Trophoblast cell (in vitro differentiated cells and primary cell): ENCODE measurements at places on chromosomes 3 and 15.
A peak's percentile ranks its signal among the peaks of the same experiment; 100 is the strongest.

DNA sequence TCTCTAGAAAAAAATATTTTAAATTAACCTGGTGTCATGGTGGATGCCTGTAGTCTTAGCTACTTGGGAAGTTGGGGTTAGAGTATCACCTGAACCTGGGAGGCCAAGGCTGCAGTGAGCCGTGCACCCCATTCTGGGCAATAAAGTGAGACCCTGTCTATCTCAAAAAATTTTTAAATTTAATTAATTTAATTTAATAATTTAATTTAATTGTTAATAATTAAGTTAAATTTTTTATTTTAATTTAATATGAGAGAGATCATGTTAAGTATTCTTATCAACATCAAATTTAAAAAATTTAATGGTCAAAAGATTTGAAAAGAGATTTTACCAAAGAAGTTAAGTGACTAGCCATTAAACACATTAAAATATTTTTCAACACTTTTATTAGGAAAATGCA, 40.8 kb upstream of the FOXB1 start:
- no peak for DNase-seq

DNA sequence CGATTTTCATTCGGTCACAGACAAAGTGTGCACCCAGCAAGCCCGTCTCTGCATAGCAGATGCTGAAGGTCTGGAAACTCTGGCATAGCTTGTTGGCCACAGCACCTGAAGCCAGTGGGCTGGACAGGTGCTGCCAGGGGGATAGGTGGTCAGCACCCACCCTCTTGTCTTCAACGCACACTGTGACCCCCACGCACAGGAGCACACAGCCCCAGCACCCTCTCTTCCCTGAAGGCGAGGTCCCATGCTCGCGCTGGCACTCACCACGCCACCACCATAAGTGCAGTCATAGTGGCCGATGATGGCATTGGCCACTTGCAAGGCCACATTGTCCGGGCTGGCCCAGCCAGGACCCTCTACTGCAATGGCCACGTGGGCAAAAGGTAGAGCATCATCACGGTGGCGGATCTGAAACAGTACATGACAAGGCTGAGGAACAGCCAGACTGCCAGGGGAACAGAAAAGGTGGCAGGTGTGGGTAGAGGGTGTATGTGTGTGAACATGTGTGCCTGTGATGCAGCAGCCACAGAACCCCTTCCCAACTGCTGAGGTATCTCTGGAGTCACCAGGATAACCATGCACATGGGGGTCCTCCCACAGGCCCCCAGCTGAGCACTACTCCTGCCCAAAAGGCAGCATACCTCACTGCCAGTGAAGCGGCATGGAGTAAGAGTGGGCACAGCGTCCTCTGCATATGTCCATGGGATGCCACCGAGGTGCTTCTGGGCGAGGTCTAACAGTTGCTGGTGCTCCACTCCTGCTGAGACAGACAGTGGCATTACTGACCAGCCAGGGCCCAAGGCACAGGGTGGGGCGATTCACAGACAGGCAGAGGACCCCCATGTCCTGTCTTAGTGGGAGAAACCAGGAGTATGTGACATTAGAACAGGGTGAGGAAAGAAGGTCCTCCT, 5.8 kb upstream of the COL7A1 start:
- no peak for DNase-seq

DNA sequence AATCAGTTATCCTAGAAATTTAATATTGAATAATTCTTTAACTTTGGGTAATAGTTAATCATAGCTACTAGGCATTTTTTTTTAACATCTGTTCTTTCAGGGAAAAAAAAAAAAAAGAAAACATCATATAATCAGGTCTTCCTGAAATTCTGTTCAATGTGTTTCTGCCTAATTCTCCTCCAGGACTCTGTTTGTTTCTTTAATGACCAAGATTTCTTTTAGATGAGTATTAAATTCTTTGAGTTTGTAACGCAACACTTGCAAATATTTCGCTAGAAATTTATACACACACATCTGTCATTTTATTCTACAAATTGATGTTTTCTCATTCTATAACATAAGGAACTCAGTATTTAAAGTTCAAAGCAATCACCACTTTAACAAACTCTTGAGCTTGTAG, 56.7 kb downstream of the ALCAM start:
- no peak for DNase-seq

DNA sequence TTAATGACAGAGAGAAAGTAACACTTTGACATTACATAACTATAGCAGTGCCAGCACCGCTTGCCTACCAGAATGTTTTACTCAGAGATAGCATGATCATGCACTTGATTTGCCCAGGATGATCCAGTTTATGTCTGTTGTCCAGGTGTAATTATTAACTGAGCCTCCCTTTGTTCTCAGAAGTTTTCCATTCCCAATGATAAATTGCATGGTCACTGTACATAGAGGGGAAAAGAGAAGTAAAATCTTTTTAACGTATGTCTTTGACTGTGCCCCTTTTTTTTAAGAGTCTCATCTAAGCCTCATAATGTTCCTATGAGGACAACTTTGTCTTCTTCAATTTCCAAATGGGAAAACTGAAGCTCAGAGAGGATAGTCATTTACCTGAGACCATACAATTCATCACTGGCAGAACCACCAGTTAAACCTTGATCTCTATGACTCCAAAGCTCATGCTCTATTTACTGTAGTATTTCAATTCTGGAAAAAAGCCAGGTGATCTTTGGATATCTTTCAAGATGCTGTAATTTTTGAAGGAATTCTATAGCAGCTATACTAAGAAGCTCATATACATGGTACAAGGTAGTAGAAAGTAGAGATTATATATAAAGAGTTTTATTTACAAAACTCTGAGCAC, 25.1 kb downstream of the C3orf85 start:
- no peak for DNase-seq

DNA sequence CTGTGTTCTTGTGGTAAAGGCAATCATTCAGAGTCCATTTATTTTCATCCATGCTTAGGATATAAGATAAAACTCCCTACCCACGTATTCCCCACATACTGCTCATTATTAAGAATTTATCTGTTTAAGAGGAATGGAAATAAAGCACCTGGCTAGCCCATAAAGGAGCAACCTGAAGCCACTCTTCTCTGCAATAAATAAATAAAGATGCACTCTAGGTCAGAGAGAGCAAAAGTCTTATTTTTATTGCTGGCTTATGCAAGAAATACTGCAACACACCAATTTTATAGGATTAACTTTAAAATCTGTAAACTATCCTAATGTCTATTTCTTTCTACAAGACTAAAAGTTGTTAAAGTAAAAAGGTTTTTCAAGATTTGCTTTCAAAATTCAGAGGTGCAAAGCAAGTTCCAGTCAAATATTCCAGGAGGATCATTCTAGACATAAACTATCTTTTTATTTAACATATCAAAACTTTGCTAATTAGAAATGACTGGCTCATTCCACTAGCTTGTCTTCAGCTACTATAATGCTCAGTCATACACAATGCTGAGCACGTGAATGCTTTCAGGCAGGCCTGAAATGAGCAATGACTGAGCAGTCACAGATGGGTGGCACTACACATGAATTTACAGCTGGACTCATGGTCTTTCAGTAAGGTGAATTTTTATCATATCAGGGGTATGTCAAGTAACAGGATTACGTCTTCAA, 7.1 kb downstream of the TJP1 start:
- peak; percentile 47 for DNase-seq

GRCh38 chr15:68201879-68202261, 3.3 kb downstream of the CALML4 start:
- DNase-seq, result no peak

- no peak for DNase-seq
Observed at GRCh38 chr3:112734171-112734570, 93.2 kb upstream of the CCDC80 start.

DNA sequence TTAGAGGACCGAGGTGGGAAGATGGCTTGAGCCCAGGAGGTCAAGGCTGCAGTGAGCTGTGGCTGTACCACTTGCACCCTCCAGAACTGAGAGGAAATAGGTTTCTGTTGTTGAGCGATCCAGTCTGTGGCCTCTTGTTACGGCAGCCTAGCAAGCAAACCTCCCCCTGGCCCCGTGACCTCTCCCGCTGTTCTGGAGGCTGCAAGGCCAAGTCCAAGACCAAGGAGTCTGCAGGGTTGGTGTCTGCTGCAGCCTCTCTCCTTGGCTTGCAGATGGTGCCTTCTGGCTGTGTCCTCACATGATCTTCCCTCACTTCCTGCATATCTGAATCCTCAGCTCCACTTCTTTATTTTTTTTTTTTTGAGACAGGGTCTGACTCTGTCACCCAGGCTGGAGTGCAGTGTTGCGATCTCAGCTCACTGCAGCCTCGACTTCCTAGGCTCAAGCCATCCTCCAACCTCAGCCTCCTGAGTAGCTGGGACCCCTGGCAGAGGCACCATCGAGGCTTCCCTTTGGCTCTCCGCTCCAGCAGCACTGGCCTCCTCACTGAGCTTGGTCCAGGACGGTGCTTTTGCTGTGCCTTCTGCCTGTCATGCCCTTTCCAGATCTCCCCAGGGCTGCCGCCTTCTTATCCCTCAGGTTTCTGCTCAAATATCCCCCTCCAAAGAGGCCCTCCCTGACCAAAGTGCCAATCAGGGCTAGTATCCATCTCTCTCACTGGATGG, 18.0 kb upstream of the PLXND1 start:
- DNase-seq, result no peak

DNA sequence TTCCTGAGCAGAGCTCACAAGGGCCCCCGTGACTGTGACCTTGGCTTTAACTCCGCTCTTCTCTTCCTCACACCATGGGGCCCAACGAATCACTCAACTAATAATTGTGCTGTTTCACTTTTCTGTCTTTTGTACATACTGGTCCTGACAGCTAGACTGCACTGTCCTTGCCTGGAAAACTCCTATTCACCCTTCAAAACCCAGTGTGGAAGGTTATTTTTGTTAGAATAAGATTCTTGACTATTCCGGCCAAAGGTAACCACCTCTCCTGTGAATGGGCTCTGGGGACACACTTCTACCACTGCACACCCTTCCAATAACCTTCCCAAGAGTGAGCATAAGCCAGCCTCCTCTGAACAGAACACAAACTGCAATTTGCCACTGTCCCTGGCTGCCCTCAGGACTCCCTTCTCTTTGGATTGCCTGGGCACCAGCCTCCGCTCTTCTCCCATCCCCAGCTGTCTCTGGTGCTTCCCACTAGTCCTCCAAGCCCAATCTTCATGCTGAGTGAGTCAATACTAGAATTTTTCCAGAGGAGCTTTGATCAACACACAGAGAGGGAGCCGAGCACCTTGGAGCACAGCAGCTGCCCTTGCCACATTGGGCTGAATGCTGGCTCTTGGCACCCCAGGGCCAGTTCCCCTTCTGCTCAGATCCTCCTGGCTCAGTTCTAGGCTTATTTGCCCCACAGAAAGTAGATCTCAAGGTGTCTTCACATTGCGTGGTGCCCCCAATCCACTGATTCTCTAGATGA, 2.1 kb downstream of the SCN5A start:
- DNase-seq, result no peak

- no peak for DNase-seq
Observed at GRCh38 chr3:34988296-34988695, 651.0 kb upstream of the ARPP21 start.

DNA sequence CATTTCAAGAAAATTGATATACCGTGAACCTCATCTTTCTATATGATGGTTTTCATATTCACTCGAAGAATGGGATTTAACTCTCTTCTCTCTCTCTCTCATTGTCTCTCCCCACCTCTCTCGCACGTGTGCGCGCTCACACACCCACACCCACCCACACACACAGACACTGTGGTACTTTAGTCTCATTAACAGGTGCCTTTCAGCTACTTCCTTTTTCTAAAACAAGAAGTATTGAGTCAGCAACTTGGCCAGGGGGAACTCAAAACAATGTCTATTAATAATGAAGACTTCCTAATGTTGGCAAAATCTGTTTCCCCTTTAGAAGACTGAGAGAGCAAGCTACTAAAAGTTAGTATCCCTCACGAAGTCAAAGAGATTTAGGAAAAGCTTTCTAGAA, 150.7 kb downstream of the TMCO5A start:
- DNase-seq, result no peak

DNA sequence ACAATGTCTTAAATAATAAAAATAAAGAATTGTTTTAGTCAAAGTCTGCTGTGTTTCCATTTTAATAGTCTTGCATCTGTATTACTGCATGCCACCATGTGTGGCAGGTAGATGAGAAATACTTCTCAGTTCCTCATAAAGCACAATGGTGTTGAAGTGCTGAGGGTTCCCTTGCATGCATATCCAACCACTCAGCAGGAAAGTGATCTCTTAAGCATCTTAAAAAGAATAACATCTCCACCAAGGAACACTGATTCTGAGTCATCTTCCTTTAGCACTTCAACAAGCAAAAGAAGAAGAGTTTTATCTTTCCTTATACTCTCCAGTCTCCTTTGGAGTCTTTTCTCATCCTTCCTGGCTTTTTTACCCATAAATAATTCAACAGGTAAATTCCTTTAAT, 602.0 kb downstream of the TBL1XR1 start:
- no peak for DNase-seq

GRCh38 chr3:17055374-17056276, 170.9 kb downstream of the PLCL2 start:
- no peak for DNase-seq

DNA sequence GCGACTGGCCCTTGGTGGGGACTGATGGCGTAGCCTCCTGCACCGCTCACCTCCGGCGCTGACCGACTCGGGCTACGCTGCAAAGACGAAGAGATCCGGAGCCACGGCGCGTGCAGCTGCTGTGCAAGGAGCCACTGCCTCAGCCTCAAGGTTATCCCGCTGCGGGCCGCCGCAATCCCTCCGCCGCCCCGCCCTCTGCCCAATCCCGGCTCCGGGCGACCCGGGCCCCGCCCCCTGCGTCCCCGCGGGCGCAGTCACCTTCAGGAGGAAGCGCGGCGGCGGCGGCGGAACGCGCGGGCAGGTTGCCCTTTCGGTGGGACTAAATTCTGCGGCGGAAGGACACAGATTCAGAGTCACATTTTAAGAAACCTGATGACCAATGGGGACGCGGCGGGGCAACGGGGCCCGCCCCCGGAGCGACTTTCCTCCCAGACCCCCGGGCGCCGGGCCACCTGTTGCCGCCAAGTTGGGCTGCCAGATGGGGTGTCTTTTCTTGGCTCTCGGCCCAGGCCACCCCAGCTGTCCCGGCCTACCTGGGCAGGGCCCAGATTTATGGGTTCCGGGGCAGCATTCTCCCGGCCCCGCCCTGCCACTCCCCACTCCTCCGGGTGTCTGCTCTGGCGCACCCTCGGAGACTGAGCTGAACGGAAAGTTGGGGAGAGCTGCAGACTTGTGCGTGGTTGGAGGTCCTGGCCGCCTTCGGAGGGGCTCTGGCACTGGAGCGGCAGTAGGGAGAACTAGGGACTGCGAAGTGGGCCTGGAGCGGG, at the start of gene PKM:
TSS of gene PKM (minus strand) at position 125 of the 767 bp plus-strand sequence. CDS start 12,093 bp downstream, outside the sequence.
- DNase-seq, result peak; percentile 96

GRCh38 chr3:42148086-42148848, 57.1 kb downstream of the TRAK1 start:
- DNase-seq, result no peak

- no peak for DNase-seq
Observed at GRCh38 chr3:112092496-112093179, 6.4 kb downstream of the C3orf52 start.

- DNase-seq, result no peak
Observed at GRCh38 chr3:45985532-45986302, 9.9 kb downstream of the FYCO1 start.
